ENCODE measurements at places on chromosomes 1 and 21. TPM values are rescaled to one million over a fixed set of nuclear protein-coding genes. Genes with fewer than 3 reads are reported as not detected.

The RPTN gene
- total RNA-seq: not detected

The PGLYRP4 gene
- not detected for total RNA-seq

The SLC5A9 gene
- total RNA-seq: not detected

The MFSD2A gene
- total RNA-seq: 6.9 TPM

The FRRS1 gene
- total RNA-seq: 1.2 TPM

The SELL gene
- total RNA-seq: 0.05 TPM

The WNT4 gene
- total RNA-seq: 0.29 TPM

The GPR25 gene
- not detected for total RNA-seq

The ENTREP3 gene
- 26.5 TPM for total RNA-seq

The OR2G6 gene
- not detected for total RNA-seq

The DNM3 gene
- total RNA-seq: 3.4 TPM

The IL12RB2 gene
- total RNA-seq: not detected

The SPATA46 gene
- not detected for total RNA-seq

The MSH4 gene
- not detected for total RNA-seq

The KRTAP10-3 gene
- total RNA-seq: not detected

The RBP7 gene
- total RNA-seq: 0.68 TPM

The FCRLB gene
- 3.0 TPM for total RNA-seq

The VAMP3 gene
- total RNA-seq: 205 TPM

The ASCL5 gene
- total RNA-seq: not detected

The LEFTY1 gene
- not detected for total RNA-seq

The ACTL8 gene
- total RNA-seq: not detected

The ZP4 gene
- not detected for total RNA-seq

The TRNP1 gene
- total RNA-seq: 169 TPM

The CATSPERE gene
- 2.3 TPM for total RNA-seq

The FOXD2 gene
- total RNA-seq: 0.18 TPM

The OR2T2 gene
- total RNA-seq: not detected

The CDK18 gene
- total RNA-seq: 9.7 TPM

The GNPAT gene
- total RNA-seq: 41.7 TPM

The TSPEAR gene
- total RNA-seq: not detected

The UBQLN4 gene
- total RNA-seq: 31.0 TPM

The ZDHHC18 gene
- total RNA-seq: 24.4 TPM

The SEC16B gene
- 1.6 TPM for total RNA-seq

The ATP6V1G3 gene
- not detected for total RNA-seq

The KLF17 gene
- total RNA-seq: not detected

The TSHB gene
- not detected for total RNA-seq
